ENCODE measurements at places on chromosomes 16 and 17.

- no peak for DNase-seq
These were observed 114.9 kb upstream of the CACNG5 start for GRCh38 chr17:66720027-66720426.

GRCh38 chr17:35372846-35373533, 431 bp downstream of the SLFN11 start:
- no peak for DNase-seq

GRCh38 chr17:75048249-75048878, 1.3 kb downstream of the KCTD2 start:
- DNase-seq: peak; percentile 66

DNA sequence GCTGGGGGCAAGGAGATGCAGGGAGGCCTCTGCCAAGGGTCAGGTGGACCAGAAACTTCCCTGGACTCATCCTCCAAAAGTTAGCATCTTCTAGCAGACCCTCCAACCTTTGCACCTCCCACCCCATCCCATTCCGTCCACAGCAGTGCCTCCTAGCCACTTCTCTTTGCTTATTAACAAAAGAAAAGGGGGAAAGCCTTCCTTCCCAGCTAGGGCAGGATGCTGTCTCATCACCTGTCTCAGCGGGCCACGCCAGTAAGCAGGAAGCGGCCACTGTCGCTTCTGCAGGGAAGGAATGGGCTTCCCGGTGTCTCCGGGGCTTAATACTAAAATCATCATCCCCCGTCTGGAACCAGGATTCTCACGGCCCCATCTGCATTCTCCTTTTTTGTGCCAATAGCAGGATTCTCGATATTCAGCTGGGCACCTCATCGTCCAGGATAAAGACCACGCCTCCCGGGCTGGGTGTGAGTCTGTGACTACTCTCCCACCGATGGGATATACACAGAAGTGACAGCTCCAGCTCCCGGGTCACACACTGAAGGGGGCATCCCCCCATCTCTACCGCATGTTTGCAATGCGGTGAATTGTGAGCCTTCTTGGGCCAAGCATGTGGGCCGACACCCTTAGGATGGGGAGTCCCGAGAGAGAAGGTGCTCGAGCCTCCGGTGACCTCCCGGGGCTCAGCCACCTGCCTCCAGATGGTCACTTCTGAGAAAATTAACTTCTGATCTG, 15.5 kb upstream of the RBFOX3 start:
- no peak for DNase-seq

- no peak for DNase-seq
These were observed 226.7 kb upstream of the CDH13 start for GRCh38 chr16:82400046-82400445.

DNA sequence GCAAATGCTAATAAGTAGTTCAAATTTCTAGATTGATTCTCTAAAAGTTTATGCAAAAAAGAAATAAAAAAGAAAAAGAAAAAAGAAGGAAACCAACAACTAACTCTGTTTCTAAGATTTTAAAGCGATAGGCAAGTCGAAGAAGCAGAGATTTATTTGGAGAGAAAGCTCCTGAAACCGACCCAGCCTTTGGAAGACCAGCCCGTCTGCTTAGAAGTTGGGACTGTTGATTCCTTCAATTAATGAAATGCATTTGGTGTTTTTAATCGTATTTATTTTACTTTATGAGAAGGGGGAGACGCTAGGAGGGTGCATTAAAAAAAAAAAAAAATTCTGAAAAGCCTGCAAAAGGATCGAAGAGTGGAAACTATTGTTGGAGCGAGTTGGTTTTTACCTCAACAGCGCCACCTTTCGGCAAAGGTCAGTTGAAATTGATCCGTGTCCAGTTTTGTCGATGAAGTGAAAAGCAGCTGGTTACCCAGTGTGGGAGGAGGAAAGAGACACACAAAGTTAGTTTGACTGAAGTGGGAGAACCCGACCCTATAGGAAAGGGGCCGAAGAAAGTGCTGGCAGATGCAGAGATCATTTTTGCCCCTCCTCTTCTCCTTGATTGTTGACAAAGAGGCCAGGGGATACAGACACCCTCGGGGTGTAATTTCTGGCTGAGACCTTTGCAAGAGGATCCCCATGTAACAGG, 1.5 kb upstream of the MAF start:
- DNase-seq: peak; percentile 92

All from pons (tissue), 1 donor.